ENCODE measurements at places on chromosomes 1 and 21. TPM values are rescaled to one million over a fixed set of nuclear protein-coding genes. Genes with fewer than 3 reads are reported as not detected.

The CADM3 gene
- 0.15 TPM for total RNA-seq

The CRP gene
- total RNA-seq, result not detected

The ACTL8 gene
- 1.6 TPM for total RNA-seq

The TNN gene
- not detected for total RNA-seq

The PADI2 gene
- total RNA-seq, result 1.3 TPM

All from A549 treated with RU486 at 1 μM for 4 hours (cell line).